ENCODE measurements at places on chromosomes 4 and X. TPM values are rescaled to one million over a fixed set of nuclear protein-coding genes. Genes with fewer than 3 reads are reported as not detected.
A peak's percentile ranks its signal among the peaks of the same experiment; 100 is the strongest.

DNA sequence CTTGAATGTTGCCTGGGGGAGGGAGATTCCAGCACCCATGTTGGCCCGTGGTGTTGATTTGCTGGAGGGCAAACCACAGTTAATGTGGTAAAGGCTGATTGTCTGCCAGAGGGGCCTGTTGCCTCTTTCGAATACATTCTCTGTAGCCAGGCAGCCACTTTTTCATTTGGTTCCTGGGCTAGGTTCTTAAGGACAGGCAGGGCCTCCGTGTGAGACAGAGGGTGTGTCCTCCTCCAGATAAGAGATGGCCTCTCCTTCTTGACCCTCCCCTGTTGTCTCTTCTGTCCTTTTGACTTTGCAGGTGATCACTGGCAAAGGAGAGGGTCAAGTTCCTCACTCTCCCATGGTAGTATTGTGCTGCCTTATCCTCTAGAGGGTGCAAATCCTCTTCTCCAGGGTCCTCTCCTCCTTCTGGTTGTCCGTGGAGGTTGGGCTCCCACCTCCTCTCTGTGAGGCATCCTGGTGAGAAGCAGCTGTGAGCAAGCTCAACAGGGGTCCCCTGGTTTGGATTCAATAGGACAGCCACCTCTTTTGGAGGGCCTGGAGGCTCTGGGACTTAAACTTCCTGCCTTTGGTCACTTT is 44.9 kb downstream of the ZNF182 start:
- DNase-seq: peak; percentile 12

DNA sequence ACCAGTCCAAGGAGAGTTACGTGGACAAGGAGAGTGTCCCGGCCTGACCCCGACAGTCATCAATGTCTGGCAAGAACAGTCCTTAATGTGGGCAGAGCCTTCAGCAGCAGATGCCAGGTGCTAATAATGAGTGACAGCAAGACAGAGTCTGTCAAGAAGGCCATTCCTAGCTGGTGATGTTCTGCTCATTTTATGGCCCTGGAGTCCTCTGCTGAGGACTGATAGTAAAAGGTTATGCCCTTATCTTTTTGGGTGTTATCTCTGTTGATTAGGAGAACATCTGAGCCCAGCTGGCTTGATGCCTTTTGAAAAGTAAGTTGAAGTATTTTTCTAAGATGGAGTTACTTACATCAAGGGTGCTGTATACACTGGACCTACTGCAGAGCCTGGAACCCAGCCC is 67.3 kb downstream of the SLC34A2 start:
- DNase-seq: no peak

DNA sequence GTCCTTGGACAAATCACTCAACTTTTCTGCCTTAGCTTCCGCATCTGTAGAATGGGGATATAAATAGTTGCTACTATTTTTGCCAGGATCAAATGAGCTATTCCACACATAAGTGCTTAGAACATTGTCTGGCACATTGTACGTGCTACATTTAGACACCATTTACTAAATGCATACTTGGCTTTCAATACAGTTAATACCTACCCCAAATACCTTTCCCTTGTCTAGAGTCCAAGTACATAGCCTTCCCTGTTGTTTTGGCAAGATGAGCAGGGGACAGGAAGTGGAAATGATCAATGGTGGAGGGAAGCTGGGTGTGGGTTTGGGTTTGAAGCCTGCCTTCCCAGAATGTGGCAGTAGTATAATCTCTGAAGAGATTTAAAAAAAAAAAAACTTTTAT is 82.0 kb downstream of the CHRDL1 start:
- DNase-seq: no peak

DNA sequence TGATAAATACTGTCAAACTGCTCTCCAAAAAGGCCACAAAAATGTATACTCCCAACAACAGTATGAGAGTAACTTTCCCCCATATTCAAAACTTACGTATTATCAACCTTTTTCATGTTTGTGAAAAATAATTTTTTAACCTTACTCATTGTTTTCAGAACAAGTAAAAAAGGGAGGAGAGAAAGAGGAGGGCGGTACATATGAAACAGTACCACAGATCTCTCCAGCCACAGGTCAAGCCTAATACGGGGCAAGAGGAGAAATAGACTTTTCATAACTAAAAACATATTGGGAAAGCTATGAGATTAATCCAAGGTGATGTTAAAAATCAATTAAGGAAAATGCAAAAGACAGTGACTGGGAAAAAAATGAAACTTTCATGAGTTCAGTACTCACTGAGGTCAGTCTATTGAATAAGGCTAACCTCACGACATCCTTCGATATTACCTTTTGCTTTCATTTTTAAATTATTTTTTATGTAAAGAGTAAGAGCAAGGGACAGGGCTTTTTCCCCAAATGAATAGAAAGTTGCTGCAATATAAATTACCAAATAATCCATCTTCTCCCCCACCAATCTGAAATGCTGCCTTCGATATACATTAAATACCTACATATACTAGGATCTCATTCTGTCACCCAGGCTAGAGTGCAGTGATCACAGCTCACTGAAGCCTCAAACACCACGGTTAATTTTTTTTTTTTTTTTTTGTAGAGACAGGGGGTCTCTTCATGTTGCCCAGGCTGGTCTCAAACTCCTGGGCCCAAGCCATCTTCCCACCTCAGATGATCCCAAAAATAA is 25.3 kb downstream of the FBXW7 start:
- peak; percentile 28 for DNase-seq

DNA sequence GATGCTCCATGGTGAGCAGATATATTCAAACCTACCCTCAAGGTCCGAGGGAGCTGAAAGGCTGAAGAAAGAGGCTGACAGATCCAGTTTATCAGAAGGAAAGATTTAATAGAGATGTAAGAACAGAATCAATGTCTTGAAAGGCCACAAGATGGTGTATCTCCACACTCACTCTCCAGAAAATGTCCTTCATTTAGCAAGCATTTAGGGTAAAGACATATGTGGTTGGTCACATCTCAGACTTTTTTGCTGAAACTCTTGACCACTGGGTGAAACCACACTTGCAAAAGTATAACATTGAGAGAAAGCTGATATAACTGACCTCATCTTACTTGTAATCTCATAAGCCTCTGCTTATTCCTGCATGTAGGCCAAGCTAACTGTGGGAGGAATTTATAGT is 745.8 kb upstream of the GALNTL6 start:
- DNase-seq: no peak

- DNase-seq: no peak
Measured at GRCh38 chrX:154719132-154719675, 31.7 kb downstream of the GAB3 start.

DNA sequence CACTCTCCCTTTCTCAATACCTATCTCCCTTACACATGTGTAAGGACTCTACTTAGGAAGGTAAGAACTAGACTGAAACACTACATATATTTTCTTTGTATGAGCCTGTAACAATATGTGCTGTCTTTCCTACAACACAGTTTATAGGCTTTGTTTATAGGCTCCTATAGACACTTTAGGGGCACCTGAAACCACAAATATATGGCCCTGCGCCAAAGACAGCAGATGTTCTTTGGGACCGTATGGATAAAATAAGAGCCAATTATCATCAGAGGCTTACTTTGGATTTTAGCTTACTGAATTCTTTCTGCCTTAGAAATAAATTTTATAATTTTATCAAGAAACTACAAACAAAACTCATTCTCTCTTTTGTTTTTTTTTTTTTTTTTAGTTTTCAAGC is 16.6 kb upstream of the CXCL3 start:
- DNase-seq: no peak

PASD1 gene
- not detected for total RNA-seq

- no peak for DNase-seq
Measured at GRCh38 chrX:72358313-72358712, 52.6 kb upstream of the CITED1 start.

DNA sequence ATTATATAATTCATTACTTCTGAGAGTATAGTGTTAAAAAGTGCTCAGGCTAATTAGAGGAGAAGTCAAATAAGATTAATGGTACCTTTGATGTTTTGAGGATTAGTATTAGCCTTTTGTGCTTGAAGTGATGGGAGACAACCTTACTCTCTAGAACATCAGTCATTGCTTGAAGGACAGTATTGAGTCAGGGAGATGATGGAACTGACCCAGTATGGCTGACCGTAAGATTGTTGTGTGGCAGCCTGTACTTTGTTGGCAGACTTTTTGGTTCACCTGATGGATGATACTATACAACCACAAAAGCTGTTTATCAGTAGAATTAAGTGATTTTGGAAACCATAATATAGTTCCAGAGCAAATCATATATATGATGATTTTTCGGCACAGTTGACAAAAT is 9.9 kb downstream of the OGT start:
- no peak for DNase-seq

DNA sequence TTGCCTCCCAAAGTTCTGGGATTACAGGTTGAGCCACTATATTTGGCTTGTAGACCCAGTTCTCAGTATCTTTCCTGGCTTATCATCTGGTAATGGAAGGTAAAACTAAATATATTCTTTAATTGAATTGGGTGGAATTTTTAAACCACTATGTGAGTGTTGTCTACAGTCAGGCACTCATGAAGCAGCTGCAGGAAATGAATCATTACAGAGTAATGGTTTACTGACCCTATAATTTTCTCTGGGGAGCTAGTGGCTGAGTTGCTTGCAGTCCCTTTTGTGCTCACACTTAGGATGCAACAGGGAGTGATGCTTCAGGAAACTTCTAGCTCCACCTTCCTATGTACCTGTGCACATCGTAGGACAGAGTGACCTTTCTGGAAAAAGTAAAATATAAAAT is 4.1 kb upstream of the UGT2B7 start:
- DNase-seq: no peak

DNA sequence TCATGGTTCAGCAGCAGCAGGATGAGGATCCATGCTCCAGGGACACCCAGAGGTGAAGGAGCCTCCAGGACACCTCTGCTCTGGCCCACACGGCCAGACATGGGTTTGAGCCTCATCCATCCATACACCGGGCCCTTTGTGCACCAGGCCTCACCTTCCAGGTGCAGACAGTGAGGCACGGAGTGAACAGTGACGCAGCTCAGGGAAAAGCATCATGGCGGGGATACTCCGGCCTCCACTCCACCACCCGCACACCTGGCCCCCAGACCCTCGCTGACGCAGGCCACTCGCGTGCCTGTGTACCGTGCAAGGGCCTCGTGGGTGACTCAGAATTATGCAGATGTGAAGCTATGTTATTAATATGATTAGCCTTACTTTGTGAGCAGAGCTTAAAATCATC is 33.3 kb downstream of the ADRA2C start:
- DNase-seq: no peak

GRCh38 chr4:101356928-101357327 is 9.6 kb upstream of the PPP3CA start:
- no peak for DNase-seq

DNA sequence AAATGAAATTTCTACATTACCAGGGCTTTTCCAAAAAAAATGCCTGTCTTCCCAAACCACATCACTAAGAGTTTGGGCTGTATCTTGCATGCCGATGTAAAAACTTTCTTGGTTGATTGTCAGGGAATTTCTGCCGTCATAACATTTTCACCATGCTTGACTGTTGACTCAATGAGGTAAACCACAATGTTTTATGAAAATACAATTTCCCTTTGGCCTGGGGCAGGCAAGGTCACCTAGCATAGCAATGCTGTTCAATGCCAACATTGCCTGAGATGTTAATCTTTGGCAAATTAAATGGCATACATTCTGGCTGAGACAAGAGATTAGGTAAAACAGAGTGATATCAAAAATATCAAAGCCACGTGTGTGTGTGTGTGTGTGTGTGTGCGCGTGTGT is 137.1 kb upstream of the TBL1X start:
- DNase-seq: no peak

DNA sequence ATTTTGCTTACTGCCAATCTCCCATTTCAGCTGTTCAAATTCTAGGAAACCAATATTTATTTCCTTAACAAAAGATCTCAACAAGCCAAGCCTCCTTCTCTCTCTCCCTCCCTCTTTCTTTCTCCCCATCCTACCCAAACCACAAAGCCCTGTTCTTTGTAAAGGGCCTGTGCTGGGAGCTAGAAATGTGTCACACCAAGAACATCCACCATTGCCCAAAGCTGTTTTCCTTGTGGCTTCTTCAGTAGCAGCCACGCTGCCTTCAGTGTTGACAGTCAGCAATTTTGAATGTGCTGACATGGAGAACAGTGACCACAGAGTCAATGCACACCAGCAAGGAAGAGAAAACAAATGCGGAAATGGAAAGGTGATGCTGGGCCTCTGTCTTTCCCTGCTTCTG is 203.0 kb downstream of the MAML3 start:
- DNase-seq: no peak

KLKB1 gene
- total RNA-seq: 0.25 TPM

CT45A5 gene
- total RNA-seq: not detected

DNA sequence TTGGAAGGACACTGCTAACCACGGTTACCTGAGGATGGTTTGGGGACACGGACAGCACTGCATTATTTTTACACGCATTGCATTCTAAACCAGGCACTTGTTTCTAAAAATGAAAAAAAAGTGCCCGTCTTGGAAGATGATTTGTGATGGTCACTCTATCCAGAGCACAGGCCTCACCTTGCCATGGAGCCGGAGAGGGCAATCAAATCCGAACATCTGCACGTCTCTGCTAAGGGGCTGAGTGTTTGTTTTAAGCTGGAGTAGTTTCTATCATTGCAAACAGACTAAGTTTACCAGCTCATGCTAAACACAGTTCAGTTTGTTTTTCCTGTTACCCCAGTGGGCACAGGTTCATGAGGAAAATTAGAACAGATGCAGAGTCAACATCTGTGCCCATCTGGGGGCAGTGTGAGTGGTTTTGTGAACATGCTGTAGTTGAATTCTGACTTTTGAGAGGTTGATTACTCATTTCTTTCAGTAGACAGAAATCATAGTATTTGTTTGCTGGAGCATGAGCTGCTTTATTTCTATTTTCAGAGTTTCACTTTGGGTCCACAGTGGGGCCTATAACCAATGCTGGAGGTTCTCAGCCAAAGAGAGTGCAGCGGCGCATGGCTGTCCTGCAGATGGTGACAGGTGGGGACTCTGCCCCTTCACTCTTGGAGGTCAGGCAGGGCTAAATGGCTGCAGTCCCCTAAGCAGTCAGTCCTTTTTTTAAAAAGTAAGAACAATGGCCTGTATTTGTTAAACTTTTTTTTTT is 65.4 kb upstream of the ENPP6 start:
- no peak for DNase-seq
